ENCODE measurements at places on chromosomes 12 and 14.

DNA sequence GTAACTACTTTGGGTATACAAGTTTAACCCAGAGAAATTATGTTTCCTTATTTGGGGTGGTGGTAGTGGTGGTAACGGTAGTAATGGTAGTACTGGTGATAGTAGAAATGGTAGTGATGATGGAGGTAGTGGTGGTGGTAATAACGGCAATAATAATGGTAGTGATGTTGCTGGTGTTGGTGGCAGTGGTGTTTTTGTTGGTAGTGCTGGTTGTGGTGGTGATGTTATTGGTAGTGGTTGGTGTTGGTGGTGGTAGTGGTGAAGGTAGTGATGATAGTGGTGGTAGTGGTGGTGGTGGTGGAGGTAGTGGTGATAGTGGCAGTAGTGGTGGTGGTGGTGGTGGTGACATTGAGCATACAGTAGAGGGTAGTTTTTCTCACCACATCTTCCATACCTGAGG, 95.6 kb downstream of the TMEM30B start:
- no peak for DNase-seq

DNA sequence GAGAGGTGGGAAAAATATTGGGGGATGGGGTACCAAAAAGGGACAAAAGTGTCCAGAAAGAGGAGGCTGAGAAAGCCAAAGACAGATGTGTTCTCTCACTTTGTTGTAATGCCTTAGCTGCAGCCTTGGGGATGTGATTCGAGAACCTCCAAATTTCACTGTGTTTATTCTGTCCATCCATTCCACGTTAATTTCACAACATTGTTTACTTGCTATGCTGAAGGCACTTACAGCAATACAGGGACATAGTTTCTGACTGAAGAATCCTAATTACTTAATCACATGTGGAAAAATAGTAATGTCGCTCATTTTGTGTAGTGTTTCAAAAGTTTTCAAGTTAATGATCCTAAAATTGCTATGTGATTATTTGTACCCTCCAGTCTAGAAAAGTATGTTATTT, 146.2 kb upstream of the SLC38A2 start:
- no peak for DNase-seq

DNA sequence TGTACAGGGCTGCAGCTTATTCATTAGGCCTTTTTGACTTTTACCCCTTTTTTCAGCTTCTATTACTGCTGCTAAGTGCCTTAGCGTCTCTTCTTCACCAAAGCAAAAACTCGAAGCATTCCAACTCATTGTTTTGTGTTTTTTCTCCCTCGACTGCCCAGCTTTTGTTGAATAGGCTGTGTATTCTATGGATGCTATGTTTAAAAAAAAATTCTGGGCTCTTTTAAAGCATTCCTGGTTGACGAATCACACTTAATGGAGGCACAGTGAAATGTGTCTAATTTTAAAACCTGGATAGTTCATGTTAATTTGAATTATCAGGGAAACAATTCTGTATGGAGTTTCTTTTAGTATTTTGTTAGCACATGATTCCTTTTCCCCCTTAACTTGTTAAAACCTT, 29.7 kb downstream of the KTN1 start:
- no peak for DNase-seq

DNA sequence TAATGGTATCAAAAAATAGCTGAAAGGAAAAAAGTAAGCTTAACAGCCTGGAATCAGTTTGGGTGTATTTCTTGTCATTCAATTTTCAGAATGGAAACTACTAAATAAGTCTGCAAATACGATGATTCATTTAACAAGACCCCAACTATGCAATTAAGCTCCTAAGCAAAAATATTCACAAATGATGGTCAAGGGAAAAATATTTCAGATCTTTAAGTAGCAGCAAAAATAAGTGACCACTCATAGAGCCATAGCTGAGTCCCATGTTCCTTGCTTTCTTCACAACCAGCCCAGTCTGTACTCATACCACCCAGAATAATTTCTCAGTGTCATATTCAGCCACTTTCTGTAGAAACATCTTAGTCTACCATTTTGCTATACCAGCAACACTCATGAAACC, 185.4 kb downstream of the PPM1H start:
- no peak for DNase-seq

GRCh38 chr12:48145981-48146380, 11.3 kb downstream of the ASB8 start:
- DNase-seq, result no peak

DNA sequence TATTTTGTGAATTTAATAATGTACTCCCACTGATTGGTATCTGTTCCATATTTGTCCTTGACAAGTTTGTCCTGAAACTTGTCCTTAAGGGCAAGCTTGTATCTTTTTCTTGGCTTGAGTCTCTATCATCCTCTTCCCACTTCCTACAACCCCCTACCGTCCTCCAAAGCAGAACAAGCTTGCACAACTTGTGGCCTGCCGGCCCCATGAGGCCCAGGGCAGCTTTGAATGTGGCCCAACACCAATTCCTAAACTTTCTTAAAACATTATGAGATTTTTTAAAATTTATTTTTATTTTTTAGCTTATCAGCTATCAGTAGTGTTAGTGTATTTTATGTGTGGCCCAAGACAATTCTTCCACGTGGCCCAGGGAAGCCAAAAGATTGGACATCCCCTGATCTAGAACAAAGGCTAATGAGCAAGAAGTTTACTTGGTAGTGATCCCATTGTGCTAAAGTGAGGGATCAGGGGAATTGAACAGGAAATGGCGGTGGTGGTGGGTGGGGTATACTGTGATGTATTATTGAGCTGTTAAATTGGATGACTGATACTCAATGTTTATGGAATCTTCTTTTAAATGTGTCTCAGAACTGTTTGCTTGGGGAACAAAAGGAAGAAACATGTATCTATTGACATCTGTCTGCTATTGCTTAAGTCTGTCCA, 37.8 kb downstream of the TMX1 start:
- DNase-seq, result no peak

- peak; percentile 86 for DNase-seq
These were observed 4.2 kb upstream of the AJUBA start for GRCh38 chr14:22986508-22987054.

- DNase-seq, result peak; percentile 41
These were observed 1.9 kb downstream of the BCL7A start for GRCh38 chr12:122023339-122024131.

DNA sequence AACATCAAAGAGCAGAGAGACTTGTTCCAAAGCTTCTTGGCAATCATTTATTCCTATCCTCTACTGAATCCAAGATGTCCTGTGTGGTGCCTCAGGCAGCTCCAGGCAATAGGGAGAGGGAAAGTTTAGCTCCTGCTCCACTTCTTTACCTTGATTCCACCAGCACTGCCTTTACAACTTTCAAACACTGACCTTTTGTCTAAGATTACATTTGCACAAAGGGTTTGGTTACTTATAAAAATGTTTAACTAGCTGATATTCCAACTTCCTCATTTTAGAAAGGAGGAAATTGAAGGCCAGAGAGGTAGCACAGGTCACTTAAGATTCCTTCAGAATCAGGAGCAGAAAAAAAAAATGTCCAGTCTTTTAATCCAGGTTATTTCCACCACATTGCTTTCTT, 192.7 kb downstream of the BTG1 start:
- DNase-seq, result no peak

GRCh38 chr12:71220260-71220659, 62.5 kb upstream of the TSPAN8 start:
- no peak for DNase-seq

DNA sequence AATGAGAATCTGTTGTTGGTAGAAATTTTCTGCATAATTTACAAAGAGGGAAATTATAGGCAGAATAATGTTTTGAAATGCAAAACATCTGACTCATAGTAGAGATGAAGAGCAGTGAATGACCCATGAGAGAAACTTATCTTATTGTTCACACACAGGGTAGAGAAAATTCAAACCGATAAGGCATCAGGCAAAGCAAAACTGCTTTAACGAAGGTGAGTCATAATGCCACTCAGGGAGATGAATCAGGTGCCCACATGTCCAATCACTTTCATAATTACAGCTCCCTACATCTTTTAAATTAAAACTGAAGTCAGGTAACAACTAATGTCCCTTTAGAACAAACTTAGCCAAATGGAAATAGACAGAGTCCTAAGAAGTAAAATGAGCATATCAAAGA, 265.6 kb upstream of the GARIN6 start:
- DNase-seq, result no peak

DNA sequence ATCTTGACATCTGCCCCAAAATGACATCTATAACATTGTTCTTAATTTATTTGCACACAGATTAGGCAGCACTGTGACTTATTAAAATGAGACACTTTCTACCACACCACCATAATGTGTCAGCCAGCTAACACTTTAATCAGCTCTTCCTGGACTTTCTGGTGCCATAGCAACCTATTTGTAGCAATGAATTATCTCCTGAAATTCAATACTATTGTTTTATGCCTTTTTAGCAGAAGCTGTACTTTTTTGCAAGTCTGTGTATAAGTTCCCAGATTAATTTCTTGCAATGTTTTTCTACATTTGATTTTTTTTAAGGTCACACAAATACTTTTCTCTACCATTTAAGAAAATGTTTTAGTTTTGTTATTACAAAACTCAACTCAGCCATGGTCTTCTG, 72.8 kb upstream of the SAV1 start:
- DNase-seq, result no peak

GRCh38 chr14:64786296-64787149, 82.3 kb downstream of the PLEKHG3 start:
- no peak for DNase-seq

DNA sequence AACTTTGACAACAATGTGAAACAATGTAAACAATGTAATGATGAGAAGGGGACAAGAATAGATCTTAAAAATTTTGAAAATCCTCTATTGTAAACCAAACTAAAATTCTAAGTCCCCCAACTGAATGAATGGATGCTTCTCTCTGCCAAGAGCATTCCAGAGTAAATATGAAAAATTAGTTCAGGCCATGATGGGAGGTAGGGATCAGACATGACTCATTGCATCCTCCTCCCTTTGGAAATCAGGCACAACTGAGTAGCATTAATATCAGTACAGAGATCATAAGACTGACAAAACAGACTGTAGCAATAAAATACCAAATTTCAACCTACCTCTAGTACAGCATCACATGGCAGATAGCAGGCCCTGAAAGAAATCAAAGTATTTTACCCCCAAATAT, 559.9 kb downstream of the C12orf50 start:
- DNase-seq, result no peak

GRCh38 chr14:35159742-35160409, 37.5 kb downstream of the PRORP start:
- DNase-seq, result no peak

Data from nucleus accumbens (tissue), 56 donors.